ENCODE measurements at places on chromosomes 6 and 20.
A peak's percentile ranks its signal among the peaks of the same experiment; 100 is the strongest.

GRCh38 chr6:166586424-166587156 is at the start of gene RAMACL:
Gene RAMACL (minus strand): TSS chr6:166586678. CDS start chr6:166586477, 201 bp downstream.
- DNase-seq: peak; percentile 66

DNA sequence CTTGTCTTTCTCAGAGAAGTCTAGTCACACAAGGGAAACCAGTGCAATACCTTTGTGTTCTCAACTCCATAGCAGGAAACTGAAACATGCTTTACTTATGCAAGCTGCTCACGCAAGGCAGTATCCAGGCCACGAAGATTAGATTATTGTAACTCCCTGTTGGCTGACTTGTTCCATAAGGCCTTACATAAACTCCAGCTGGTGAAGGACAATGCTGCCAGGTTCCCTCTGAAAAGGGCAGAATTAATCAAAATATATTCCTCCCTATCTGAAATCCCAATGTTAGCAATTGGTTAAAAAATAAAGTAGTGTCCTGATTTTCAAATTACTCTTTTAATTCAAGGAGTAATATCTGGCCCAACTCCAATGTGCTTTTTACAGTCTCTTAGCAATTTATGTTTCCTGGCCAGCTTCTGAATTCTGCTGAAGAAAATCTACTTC is 966.6 kb downstream of the HACE1 start:
- DNase-seq: no peak

DNA sequence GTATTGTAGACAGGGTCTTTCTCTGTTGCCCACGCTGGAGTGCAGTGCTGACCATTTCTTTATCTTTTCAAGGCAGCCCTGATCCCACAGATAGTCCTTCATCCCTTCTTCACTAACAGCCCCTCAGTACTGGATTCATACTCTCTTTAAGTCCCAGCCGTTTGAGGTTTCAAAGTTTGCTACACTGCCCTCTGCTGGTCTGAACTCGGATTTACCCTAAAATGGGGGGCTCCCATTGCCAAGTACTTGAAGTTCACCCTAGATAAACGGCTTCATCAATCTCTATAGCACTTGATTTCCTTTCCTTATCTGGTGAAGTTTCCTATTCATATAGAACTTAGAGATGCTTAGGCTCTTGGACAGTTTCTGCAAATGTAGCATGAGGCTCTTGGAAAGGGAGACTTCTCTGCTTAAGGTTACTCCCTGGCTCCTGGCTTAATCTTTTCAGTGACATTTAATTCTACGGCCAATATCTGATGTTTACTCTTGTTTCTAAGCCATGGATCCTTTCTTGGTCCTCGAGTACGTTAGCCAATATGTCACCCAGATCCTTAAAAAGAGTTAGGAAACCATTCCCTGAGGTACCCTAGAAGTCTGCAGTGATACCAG is 21.4 kb upstream of the PREP start:
- peak; percentile 61 for DNase-seq

DNA sequence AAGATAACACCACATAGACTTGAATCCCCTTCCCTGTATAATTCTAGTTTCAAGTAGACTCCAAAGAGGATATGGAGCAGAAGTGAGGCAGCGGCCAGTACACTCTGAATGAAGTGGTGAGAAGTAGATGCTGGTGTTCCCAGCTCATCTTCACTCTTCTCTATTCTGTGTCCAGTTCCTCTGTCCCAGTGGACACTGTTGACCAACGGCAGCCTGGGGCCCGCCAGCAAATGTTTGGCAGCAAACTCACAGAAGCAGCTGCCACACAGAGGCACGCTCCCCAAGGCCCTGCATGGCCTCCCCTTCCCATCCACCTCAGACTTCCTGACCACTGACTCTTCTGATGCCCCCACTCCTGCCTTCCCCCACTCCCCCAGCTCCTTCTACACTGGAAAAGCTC is 358.9 kb upstream of the ID4 start:
- DNase-seq: no peak

- no peak for DNase-seq
Observed at GRCh38 chr6:53623497-53623896, 42.1 kb downstream of the KLHL31 start.

DNA sequence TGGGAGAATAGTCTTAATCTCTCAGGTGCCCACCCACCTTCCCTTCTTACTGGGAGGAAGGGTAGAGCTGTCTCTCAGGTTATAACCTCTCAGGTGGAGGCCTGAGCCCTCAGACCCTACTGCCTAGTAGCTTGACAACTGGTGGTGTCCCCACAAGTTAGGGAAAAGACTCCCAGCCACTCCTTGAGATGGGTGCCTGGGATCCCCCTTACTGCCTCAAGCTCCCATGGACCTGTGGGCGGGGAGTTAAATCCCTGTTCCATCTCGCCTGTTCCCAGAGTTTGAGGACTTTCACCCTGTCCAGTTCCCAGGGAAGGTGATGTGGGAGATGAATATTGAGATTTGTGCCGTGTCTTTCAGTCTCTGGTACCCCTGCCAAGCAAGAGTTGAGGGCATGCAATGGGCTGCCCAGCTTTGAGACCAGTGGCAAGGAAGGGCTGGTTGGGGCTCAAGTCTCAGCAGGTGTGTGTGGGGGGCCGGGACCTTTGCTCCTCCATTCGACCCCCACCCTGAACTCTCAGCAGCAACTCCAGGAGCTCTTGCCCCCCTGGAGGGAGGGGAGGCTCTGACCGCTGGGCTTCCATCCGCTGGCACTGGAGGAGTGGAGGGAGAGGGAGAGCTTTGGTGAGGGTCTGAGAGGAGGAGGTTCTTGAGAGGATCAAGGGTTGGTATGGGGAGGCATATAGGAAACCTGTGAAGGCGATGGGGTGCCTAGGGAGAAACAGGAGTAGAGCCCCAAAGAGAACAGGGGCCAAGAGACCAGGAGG is 1.1 kb upstream of the PBX2 start:
- DNase-seq: no peak

DNA sequence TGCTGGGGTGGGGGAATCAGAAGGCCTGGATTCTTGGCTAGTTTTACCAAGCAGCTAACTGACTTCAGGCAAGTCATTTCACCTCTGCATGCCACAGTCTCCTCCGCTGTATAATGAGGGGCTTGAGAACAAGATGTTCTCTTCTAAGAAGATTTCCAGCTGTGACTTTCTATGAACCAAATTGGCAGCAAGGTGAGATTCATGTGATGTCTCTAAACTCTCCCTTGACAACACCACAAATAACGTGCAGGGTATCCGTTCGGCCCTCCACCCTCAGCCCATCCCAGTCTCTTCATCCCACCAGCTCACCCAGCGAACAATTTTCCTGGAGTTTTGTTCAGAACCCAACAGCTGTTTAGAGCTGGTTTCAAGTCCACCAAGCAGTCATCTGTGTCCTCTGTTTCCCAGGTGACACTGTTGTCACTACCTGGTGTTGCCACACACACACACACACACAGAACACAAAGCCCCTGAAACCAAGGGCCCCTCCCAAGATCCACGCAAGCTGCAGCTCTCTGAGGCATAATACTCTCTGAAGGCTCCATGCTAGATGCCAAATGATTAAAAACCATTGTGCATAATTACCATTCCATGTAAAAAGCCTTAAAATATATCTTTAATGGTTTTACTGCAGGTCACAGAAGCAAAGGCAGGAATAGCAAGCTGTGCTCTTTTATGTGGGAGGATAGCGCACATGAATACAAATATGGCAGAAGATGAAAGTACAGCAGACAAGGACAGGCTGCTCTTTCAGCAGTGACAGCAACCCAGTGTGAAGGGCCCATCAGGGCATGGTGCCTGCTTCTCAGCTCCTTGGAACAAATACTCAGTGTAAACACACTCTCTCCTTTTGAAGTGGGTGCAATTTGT is 48.2 kb downstream of the ARHGAP18 start:
- no peak for DNase-seq

DNA sequence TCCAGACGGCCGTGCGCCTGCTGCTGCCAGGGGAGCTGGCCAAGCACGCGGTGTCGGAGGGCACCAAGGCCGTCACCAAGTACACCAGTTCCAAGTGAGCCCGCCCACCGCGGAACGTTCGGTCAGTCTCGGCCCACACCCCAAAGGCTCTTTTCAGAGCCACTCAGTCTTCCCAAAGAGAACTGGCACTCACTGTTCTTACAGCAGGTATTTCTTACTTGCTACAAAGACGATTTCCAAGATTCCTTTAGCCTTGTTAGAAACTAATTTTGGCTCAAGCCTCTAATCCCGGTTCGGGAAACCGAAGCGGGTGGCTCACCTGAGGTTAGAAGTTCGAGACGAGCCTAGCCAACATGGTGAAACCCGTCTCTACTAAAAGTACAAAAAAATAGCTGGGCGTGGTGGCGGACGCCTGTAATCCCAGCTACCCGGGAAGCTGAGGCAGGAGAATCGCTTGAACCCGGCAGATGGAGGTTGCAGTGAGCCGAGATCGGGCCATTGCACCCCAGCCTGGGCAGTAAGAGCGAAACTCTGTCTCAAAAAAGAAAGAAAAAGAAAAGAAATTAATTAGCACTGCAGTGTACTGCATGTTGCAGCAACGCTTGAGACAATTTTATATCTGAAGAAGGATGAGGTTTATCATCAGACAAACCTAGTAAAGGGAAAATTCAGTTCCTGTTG is 73.1 kb downstream of the OR2B2 start:
- no peak for DNase-seq

DNA sequence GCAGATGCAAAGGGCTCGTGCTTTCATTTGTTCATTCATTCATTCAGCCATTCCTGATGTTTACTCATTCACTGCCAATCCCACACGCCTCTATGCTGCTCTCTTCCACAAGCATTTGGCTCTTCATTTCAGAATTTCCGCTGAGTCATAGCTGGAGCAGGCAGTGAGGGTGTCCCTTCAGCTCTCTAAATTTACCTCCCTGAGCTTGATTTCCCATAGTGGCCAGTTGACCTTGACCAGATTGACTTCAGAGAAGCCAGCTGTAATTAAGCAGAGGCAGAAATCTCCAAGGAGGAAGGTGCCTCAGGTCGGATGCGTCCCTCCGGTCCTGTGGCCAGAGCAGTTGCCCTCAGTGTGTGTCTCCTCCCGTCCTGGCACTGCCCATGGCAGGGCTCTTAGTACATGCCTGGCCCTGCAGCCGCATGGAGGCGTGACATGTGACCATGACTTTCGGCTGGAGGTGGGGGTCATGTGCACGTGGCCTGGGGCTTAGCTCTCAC is 267.2 kb upstream of the ECI2 start:
- no peak for DNase-seq

GRCh38 chr6:159172091-159172491 is 2.9 kb downstream of the FNDC1 start:
- no peak for DNase-seq

DNA sequence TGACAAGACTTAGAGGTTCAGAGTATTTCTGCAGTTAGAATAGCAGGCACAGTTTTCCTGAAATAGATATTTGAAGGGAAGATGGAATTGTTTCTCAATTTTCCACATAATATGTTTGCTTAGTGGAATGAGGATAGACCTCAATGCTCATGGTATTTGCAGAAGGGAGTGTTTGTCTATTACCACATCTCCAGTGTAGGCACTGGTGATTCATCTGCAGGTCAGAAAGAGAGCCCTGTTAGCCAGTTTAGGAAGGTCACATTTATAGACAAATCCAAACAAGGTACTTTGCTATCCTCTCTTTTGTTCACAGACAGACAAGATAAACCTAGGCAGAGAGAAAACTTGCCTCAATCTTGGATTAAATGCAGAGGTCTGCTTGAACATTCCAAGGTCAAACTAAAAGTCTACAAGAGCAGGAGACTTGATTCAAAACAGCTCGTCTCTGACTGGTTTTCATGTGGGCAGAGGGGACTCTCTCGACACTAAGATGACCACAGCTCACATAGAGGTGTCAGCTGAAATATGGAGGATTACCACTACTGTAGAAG is 22.8 kb downstream of the ISM1 start:
- no peak for DNase-seq

GRCh38 chr6:168915242-168915641 is 338.4 kb downstream of the THBS2 start:
- DNase-seq: no peak

- no peak for DNase-seq
Observed at GRCh38 chr6:143682805-143683204, 5.0 kb downstream of the PHACTR2 start.

DNA sequence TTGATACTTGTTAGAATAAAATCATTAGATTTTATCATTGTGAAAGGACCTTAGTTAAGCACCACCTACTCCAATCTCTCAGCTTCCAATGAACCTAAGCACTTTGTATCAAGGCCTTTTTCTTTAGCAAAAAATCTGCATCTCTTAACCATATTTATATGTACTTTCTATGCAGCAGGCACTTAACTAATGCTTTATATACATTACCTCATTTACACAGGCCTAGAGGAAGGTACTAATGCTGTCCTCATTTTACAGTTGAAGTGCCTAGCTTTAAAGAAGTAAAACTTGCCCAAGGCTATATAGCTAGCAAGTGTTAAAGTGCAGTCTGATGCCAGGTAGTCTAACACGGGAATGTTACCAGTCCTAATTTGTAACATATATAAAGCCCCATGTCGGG is 14.0 kb downstream of the MAP3K7 start:
- DNase-seq: no peak

DNA sequence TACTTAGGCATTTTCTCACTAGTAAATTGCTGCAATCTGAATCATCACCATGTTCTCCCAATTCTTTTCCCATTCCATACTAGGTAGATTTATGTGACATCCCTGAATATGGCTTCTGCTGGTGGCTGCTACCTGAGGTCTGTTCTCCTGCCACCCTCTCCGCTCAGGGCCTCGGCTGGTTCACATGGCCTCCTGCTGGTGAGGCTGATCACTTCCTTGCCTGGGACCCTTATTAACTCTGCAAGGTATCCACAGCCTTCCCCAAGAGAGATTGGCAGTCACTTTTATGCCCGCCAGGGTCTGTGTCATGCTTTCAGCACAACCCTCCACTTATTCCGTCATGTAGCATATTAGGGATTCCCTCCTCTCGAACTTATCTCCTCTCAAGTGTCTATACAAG is 424.5 kb upstream of the FLRT3 start:
- no peak for DNase-seq

- no peak for DNase-seq
Observed at GRCh38 chr20:56285496-56285895, 37.0 kb downstream of the MC3R start.

DNA sequence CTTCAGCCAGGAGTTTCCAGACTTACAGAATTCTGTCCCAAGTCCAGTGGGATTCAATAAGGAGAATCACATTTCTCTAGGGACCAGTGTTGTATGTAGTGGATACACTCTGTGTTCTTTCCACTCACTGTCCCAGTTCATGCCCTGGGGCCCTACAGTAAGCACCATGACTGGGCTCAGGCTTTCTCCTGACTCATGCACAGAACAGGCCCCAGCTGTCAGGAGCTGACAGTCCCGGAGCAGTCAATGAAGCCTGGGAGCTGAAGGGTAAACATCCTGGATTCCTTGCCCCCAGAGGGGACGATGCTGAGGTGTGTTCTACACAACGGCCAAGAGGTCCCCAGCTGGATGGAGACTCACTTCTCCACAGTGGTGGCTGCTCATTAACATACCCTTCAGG is 40.2 kb upstream of the LRFN2 start:
- no peak for DNase-seq
